Glomerular endothelial cell (primary cell): ENCODE measurements at places on chromosomes 6 and 20. TPM values are rescaled to one million over a fixed set of nuclear protein-coding genes. Genes with fewer than 3 reads are reported as not detected.

Gene NNAT
- 13.8 and 21.2 TPM in 2 replicates for total RNA-seq

Gene VNN1
- total RNA-seq: 0.06 and 0.19 TPM in 2 replicates

Gene SGK1
- 90.3 and 116 TPM in 2 replicates for total RNA-seq

Gene MMP24
- total RNA-seq: 0.88 and 6.5 TPM in 2 replicates

Gene PRPH2
- 0.15 and 0.29 TPM in 2 replicates for total RNA-seq

Gene ASIP
- not detected in 2 replicates for total RNA-seq

Gene NECAB3
- total RNA-seq: 18.2 and 31.9 TPM in 2 replicates

Gene LHFPL5
- total RNA-seq: not detected in 2 replicates

Gene CSNK2A1
- total RNA-seq: 115 and 132 TPM in 2 replicates

Gene TRIM40
- not detected in 2 replicates for total RNA-seq

Gene TRAPPC3L
- total RNA-seq: 0.34 TPM in 1 of 2 replicates, not detected in the other

Gene CCDC28A
- 10.2 and 12.1 TPM in 2 replicates for total RNA-seq

Gene BCAS1
- total RNA-seq: not detected in 2 replicates

Gene ATP6V1G2
- total RNA-seq: 0.18 and 1.2 TPM in 2 replicates

Gene GNAS-AS1
- total RNA-seq: not detected in 2 replicates

Gene SLPI
- total RNA-seq: not detected in 2 replicates

Gene SCUBE3
- 0.73 and 2.3 TPM in 2 replicates for total RNA-seq

Gene C6orf62
- 66.2 and 74.0 TPM in 2 replicates for total RNA-seq

Gene SIRPD
- 0.19 TPM in 1 of 2 replicates, not detected in the other for total RNA-seq

Gene RAD21L1
- total RNA-seq: not detected in 2 replicates

Gene GPX6
- not detected in 2 replicates for total RNA-seq

Gene HLA-DQA1
- total RNA-seq: not detected in 2 replicates

Gene SIRPB2
- total RNA-seq: 0.97 and 15.8 TPM in 2 replicates

Gene PNLDC1
- total RNA-seq: not detected in 2 replicates

Gene CRISP3
- not detected in 2 replicates for total RNA-seq

Gene ZNF184
- total RNA-seq: 4.6 and 6.1 TPM in 2 replicates

Gene KCNK5
- total RNA-seq: not detected in 2 replicates

Gene BPIFA1
- total RNA-seq: not detected in 2 replicates

Gene SMLR1
- total RNA-seq: not detected in 2 replicates

Gene DEFB124
- total RNA-seq: not detected in 2 replicates

Gene KIFC1
- 3.9 and 21.9 TPM in 2 replicates for total RNA-seq

Gene TMEM244
- total RNA-seq: not detected in 2 replicates

Gene ZSCAN9
- 7.1 and 18.6 TPM in 2 replicates for total RNA-seq

Gene MICB
- 14.5 and 19.1 TPM in 2 replicates for total RNA-seq

Gene PSORS1C1
- 1.6 and 1.8 TPM in 2 replicates for total RNA-seq

Gene FABP7
- not detected in 2 replicates for total RNA-seq

Gene SYCP2
- 0.05 and 0.23 TPM in 2 replicates for total RNA-seq

Gene DLK2
- total RNA-seq: 0.88 and 0.92 TPM in 2 replicates

Gene FOXC1
- total RNA-seq: 5.8 and 7.9 TPM in 2 replicates

Gene MATN4
- not detected in 2 replicates for total RNA-seq

Gene MRS2
- 19.8 and 25.2 TPM in 2 replicates for total RNA-seq

Gene HCK
- not detected in 2 replicates for total RNA-seq

Gene ACSS2
- 36.5 and 51.8 TPM in 2 replicates for total RNA-seq

Gene MYB
- 0.29 and 0.47 TPM in 2 replicates for total RNA-seq

Gene OPRL1
- 2.7 and 4.5 TPM in 2 replicates for total RNA-seq

Gene PROKR2
- not detected in 2 replicates for total RNA-seq

Gene BEND6
- 0.53 TPM in 2 replicates for total RNA-seq

Gene MCHR2
- not detected in 2 replicates for total RNA-seq

Gene CAPN11
- total RNA-seq: 3.2 and 4.1 TPM in 2 replicates

Gene RWDD1
- total RNA-seq: 25.6 and 34.9 TPM in 2 replicates

Gene LY86
- not detected in 2 replicates for total RNA-seq

Gene ADGRF4
- total RNA-seq: 0.10 and 0.18 TPM in 2 replicates

Gene HLA-DRA
- total RNA-seq: 0.41 TPM in 1 of 2 replicates, not detected in the other
